ENCODE measurements at places on chromosomes 5 and 9.

DNA sequence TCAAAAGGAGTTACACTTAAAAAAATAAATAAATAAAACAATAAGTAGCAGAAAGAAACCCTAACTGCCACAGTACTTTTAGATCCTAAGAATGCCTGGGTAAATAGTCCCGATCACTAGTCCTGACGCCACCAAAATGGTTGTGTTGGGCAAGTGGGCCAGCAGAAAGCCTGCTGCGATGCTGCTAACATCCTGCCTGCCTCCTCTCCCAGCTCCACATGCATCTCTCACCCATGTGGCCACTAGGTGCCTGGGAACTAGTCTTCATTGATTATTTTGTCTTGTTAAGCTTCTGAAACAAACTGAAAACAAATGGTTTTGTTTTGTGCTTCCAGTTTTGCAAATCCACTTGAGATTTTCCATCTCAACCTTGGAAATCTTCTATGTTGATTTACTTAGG is 54.4 kb upstream of the TRAF1 start:
- DNase-seq = no peak

- DNase-seq = peak; percentile 94
Observed at GRCh38 chr5:123752552-123753179, 240.7 kb downstream of the CSNK1G3 start.

DNA sequence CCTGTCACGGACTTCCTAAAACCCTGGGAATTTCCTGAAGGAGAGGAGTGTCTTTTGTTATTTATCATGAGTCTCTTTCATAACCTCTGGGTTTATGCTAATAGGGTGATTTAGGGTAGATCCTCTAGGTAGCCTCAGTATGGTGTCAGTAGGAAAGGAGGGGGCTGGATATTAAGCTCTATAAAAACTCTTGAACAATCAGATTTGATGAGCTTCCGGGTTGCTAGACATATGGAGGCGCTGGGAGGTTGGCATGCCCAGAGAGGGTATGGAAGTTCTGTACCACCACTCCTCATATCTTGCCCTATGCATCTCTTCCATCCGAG is 15.6 kb upstream of the PTBP3 start:
- no peak for DNase-seq

DNA sequence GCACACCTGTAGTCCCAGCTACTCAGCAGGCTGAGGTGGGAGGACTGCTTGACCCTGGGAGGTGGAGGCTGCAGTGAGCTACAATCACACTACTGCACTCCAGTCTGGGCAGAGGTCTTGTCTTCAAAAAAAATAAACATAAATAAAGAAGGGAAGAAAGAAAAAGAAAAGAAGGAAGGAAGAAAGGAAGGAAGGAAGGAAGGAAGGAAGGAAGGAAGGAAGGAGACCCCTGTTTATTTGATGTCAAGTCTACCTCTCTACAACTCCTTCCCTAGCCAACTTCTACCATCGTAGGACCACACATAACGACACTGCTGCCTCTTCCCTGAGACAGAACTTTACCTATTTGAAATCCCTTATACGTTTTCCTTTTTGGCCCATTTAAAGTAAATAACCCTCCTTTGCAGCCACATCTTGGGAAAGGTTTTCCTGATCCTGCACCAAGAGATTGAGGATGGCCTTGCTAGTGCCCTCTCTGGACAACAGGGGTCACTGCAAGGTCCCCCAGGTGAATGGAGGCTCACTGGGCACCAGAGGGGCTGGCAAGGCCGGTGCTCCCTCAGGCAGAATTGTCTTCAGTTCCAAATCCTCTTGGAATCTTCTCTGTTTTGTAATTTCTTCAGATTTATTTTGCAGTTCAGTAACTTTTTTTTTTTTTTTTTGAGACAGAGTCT is 10.5 kb downstream of the RPS14 start:
- no peak for DNase-seq

DNA sequence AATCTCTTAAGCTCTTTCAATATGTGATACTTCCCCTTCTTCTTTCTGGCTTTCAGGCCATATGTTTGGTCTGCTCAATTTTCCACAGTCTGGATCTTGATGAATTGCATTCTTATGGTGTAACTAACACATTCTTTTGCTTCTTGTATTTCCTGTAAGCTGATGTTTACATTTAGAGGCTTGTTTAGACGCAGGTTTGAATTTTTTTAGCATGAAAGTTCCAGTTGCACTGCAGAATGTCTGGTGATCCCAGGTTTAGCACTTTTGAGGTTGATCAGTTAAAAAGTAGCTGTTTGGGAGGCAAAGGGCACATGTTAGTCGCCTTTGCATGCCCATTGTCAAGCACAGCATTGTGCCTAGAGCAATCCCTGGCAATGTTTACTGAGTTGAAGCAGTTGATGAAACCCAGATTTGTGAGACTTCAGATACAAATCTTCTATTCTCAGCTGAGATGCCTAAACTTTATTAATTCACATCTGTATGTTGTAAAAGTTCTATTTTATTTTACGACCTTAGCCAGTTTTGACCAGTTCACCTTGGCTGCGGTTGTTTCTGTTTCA is 59.6 kb upstream of the SPATA31C2 start:
- DNase-seq = peak; percentile 68

DNA sequence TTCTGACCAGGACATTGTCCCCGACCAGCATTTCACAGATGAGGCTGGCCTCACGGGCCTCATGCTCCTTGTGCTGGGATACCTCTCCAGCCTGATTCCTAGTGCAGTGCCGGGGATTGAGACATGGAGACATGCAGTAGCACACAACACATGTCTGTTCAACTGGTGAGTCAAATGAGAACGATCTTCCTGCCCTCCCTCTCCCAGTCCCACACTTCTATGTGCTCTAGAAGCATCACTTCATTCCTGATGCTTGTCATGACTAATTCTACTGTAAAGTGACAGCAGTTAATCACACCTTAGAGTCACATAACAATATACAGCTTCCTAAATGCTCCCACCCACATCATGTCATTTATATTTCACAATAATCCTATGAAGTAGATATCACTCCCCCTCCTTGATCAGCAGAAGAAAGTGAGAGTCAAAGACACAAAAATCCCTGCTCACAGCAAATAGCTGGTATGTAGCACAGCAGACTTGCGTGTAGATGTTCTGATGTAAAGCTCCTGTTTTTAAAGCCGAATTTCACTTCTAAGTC is 101.8 kb downstream of the CCDC192 start:
- no peak for DNase-seq

DNA sequence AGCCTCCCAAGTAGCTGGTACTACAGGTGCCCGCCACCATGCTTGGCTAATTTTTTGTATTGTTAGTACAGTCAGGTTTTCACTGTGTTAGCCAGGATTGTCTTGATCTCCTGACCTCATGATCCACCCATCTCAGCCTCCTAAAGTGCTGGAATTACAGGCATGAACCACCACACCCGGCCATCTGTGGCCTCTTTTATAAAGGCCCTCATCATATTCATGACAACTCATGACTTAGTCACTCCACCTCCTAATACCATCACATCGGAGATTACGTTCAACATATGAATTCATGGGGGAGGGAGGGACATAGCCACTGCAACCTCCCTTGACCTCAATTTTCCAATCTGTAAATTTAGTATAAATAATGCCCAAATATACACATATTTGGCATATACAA is 27.2 kb upstream of the PLCXD3 start:
- DNase-seq = no peak

GRCh38 chr5:155293605-155294178 is 280.1 kb downstream of the KIF4B start:
- no peak for DNase-seq

DNA sequence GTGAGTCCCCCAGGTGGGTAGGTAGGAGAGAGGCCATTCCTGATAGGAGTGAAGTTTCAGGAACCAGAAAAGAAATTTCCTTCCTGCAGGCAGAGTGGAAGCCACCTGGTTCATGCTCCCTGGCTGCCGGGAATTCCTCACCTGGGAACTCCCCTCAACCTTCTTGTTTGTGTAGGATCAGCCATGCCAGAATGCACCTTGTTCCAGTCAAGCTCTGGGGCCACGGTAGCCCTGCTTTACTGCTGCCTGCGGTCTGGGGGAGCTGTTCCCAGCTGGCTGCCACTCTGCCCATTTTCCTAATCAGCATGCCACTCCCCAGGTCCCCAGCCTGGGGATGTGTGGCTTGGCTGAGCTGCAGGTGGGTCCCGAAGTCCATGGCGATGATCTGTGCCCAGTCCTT is 18.7 kb upstream of the B4GALT1 start:
- DNase-seq = no peak

DNA sequence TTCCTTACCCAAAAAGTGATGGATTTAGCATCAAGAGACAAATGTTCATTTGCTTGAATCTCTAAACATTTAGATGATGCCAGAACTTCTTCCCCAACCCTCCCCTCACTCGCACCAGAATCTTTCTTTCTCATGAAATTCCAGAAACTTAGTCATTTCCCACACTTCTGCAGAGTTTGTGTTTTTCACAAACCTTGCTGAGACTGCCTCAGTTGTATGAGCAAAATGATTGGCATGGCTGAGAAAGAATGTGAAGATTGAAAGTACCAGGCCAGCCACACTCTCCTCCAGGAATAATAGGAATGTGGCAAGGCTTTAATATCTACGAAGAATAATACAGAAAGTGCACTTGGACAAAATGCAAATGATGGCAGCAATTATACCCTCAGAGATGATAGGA is 428.3 kb upstream of the CDH6 start:
- peak; percentile 57 for DNase-seq

GRCh38 chr5:145983446-145983845 is 47.1 kb downstream of the SH3RF2 start:
- no peak for DNase-seq

- DNase-seq = no peak
Observed at GRCh38 chr9:91102269-91102668, 259.4 kb downstream of the AUH start.

DNA sequence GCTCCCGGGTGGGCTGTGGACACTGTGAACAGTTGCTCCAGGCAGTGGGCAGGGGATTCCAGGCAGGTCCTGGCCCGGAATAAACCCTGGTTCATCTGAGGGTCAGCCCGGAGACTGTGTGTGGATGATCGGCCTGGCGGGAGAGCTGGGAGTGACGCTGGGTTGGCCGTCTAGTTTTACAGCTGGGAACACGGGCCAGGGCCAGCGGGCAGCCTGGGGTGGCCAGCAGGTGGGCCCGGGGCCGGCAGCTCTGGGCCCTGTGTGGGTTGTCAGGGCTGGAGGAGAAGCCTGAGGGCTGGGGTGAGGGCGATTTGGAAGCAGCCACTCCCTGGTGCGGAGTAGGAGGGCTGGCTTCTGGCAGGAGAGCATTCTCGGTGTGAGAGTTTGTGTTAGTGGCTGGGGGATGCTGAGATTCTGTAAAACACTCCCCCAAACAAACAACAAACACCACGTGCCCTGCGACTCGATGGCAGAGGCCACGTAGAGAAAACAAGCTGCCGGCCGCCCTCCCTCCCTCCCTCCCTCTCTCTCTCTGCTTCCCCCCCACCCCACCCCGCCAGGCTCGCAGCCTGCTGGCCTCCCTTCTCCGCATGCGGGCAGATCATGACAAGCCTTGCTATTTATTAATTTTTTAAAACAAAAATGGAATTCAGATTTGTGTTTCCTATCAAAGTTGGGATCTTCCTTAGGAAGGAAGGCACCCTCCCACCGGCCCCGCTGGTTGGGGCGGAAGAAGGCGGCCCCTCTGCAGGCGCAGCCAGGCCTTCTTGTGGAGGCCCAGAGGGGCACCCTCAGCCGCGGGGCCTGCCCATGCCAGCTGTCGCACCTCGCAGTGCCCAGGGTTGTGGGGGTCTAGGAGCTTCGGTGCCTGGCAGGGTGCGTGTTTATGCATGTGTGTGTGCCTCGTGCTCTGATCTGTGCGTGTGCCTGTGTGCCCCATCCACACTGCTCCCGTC is 49.5 kb downstream of the RXRA start:
- peak; percentile 41 for DNase-seq

GRCh38 chr5:95988877-95989276 is 27.2 kb upstream of the ELL2 start:
- no peak for DNase-seq

DNA sequence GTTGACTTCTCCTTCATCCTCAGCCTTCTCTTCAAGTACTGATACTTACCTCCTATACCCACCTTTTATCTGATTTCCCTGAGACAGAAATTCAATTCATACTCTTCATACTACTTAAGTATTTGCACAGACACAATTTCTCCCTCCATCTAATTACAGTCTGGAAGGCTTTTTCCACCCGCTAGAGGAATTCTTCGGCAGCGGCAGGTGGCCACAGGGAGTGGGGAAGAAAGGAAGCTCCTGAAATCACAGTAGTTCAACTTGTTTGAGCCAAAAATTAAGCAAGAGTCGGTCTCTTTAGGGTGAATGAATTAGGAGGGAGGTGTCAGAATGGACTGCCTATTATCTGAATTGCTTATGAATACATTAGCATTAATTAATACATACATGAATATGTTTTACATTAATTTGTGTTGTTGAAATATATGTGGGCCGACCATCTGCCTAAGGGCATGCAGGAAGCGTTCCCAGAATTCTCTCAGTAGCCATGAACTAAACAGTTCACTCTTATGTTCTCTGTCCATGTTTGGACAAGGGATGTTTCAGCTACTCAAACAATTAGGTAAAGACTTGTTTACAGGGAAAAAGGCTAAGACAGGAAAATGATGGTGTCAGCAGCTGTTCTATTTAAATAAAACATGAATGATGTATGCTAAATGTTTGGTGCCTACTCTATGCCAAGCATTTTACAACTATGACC is 101.4 kb upstream of the SMARCA2 start:
- no peak for DNase-seq

DNA sequence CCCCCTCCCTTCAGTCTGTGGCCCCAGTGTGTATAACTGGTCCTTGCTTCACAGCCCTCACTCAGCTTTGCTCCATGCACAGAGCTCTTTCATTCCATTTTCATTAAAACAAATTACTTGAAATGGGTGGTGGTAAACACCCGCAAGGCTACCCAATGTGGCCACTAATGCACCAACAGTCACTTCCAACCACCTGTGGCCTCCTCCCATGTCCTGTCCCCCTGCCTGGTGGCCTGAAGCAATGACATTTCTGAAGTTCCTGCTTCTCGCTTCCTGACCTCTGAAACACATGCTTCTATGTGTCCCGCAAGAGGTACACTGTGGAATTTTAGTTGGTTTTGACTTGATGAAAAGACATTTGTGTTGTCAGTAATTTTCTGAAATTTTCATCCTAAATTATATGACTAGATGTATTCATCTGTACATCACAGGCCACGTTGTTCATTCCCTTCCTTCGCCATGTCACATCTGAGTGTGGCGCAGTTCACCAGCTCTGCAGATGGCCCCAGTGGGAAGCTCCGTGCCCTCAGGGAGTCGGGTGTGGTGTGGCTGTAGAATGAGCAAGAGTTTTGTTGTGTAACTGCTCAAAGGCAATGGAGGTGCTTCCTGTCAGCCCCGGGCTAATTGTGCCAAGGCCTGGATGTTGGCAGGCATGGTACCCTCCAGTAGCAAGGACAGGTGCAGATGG is 9.6 kb downstream of the ROPN1L start:
- DNase-seq = no peak
